ENCODE measurements at places on chromosomes 1 and 21.
A peak's percentile ranks its signal among the peaks of the same experiment; 100 is the strongest.

GRCh38 chr1:56355422-56355821 is 223.9 kb downstream of the PLPP3 start:
- no peak for DNase-seq

DNA sequence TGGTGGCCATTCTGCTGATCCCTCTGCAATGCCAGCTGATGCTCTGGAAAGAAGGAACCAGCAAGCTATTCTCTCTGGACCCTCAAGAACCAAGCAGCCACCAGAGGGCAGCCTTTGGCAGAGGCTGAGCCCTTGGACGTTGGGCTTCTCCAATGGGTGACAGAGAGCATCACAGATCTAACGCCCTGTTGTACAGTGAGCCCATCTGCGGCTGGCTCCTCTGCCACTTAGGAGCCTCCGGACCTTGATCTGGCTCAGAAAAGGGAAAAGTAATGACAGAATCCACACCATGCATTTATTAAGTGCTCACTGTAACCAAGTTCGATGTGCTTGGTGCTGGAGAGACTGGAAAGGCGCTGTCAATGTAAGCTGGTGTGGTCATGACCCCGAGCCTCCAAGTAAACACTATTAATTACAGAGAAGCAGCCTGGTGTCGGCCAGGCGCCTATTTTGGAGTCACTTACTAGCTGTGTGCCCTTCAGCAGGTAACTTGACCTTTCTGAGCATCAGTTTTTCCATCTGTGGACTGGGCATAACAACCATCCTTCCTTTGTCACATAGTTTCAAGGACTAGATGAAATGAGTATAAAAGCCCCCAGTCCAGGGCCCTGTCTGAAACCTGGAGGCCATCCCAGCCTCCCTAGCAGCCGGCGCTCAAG is 34.9 kb downstream of the ECE1 start:
- peak; percentile 75 for DNase-seq

GRCh38 chr21:32138658-32139057 is 140.2 kb downstream of the MIS18A start:
- DNase-seq: no peak

- DNase-seq: no peak
Measured at GRCh38 chr1:106785176-106785575, 271.3 kb upstream of the PRMT6 start.

DNA sequence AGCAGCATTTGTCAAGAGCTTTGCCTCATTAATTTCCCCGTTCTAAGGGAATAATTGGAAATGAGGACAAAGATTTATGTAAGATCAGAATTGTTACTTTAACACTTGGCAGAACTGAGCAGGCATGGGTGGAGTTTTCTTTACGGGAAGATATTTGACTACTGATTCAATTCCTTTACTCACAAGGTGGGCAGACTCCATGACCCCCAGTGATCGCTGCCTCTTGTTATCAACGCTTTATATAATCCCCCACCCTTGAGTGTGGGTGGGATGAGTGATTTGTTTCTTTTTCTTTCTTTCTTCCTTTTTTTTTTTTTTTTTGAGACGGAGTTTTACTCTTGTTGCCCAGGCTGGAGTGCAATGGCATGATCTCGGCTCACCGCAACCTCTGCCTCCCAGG is 65.3 kb upstream of the TENT5B start:
- DNase-seq: no peak
